ENCODE measurements at places on chromosomes 13 and 19.

DNA sequence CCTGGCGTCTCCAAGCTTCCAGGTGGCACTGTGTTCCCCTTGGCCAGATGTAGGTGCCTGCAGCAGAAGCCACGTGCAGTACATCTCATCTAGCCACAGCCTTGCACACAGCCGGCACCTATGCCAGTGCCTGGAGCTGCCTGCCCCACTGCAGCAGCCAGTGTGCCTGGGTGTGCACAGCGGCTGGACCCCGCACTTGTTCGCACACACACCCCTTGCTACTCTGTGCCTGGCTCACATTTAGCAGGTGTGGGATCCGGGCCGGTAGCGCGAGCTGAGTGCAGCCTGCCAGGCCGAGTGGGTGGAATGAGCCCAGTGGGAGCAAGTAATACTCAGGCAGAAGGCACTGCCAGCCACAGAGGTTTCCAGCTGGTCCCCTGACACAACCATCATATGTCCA is 26.9 kb upstream of the RBM26 start:
- no peak for DNase-seq

DNA sequence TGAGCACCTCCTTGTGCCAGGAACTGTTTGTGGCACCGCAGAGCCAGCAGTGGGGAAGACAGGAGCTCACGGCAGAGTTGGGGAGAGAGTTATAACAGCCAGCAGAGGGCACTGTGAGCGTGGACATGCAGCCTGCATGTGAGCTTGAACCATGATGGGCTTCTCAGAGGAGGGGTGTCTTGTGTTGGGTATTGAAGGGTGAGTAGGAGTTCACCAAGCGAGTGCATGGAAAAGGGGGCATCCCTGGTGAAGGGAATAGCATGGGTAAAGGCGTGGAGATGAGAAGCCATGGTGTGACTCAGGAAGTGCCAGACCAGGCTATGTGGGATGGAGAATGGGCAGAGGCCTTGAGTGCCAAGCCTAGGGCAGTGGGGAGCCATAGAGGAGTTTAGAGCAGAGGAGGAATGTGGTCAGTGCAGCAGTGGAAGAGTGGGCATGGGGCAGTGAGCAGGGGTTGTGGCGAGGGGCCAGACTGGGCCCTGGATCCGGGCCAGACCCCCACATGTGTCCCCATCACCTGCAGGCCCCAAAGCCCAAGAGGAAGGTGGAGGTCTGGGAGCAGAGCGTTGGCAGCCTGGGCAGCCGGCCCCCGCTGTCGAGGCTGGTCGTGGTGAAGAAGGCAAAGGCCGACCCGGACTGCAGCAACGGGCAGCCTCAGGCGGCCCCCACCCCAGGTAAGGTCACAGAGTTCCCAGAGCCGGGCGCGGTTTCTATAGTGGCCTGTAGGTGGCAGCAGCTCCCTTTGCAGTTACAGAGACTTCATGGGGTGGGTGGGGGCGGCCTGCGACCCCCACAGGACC is 11.8 kb upstream of the SHD start:
- DNase-seq = peak; percentile 81

GRCh38 chr13:65411521-65411920 is 1818.6 kb downstream of the PCDH9 start:
- no peak for DNase-seq

- no peak for DNase-seq
Measured at GRCh38 chr19:19636573-19637185, 6.8 kb downstream of the GMIP start.

DNA sequence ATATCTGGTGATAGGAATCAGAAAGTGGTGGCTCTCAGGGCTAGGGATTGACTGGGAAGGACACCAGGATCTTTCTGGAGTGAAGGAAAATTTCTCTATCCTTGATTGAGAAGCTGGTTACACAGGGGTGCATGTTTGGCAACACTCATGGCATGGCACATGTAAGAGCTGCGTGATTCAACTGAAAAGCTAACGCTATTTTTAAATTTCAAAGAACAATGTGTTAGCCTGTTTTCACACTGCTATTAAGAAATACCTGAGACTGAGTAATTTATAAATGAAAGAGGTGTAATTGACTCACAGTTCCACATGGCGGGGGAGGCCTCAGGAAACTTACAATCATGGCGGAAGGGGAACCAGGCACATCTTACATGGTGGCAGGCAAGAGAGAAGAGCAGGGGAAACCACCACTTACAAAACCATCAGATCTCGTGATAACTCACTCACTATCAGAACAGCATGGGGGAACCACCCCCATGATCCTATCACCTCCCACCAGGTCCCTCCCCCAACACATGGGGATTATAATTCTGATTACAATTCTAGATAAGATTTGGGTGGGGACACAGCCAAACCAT is 7.4 kb downstream of the SIGLEC8 start:
- no peak for DNase-seq
